ENCODE measurements at places on chromosomes 1 and 21.

GRCh38 chr1:3453891-3454810, at the start of gene ARHGEF16:
ARHGEF16 (plus strand) TSS chr1:3454665; CDS start chr1:3463085, 8,420 bp downstream.
- peak; percentile 52 for DNase-seq

- no peak for DNase-seq
Observed at GRCh38 chr1:29542548-29542947, 306.2 kb downstream of the PTPRU start.

GRCh38 chr1:41455479-41456332, 28.8 kb downstream of the EDN2 start:
- DNase-seq: no peak

GRCh38 chr1:244006961-244007360, 44.1 kb upstream of the ZBTB18 start:
- DNase-seq: no peak

DNA sequence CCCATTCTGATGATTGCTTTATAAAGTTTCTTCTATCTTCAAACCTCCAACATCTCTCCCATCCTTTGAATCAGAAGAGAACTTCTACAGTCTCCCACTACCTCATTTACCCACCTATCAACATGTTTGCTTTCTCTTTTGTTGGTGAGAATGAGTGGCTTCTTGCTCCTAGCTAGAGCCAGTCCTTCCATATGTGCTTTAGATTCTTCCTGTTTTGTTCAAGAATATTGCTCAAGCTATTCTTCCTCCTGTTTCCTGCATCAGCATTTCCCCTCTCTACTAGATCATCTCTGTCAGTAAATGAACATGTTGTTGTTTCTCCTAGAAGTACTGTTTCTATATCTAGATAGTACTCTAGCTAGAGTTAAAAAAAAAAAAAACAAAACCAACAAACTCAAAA, 6.3 kb downstream of the ATF6 start:
- DNase-seq: peak; percentile 41

DNA sequence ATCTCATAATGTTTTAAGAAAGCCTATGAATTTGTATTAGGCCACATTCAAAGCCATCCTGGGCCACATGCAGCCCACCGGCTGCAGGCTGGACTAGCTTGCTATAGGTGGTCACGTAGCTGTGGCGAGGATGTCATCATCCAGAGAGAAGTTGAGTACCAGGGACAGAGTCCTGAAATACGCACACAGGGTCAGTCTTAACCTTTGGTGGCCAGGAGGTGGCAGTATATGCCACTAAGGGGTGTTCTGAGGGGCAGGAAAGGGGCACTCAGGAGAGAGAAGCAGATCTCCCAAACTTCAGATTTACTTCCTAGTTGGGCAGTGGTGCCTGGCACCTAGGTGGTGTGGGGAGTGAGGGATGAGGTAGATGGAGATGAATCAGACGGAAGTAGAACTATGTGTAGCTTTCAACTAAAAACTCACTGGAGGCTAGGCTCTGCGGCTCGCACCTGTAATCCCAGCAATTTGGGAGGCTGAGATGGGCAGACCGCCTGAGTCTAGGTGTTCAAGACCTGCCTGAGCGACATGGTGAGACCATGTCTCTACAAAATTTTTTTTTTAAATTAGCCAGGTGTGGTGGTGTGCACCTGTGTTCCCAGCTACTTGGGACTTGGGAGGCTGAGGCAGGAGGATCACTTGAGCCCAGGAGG, 16.3 kb upstream of the CDK18 start:
- DNase-seq: peak; percentile 81

DNA sequence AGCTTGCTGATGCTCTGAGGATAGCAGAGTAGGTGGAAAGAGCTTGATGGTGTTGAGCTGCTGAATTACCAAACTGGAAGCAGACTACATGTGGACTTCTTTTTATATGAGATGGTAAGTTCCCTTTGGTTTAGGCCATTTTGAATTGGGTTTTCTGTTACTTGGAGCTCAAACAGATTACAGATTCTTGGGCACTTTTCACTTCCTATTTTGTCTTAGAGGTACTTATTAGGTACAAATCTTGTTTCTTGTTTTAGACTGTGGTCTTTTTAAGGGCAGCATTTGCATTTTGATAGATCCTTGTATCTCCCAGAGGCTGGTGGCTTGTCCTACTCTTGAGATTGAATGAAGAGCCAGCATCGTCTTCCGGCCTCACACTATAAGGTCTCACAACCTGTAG, 70.2 kb downstream of the GADD45A start:
- DNase-seq: no peak

DNA sequence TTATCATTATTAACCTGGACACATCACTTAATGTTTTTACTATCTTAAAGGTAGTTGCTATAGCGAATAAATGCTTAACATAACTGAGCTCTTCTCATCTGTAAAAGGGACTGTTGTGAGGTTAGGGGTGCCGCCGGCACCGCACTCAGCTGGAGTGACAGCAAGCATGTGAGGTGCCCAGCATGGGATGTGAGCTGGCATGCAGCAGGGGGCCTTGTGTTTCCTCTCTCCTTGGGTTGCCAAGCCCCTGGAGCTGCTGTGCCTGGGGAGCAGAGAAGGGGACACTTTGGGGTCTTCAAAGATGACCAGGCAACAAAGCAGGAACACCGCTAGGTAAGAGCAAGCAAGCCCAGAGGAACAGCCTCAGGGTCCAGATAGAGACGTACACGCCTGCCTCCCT, 2.1 kb upstream of the ZC3H12A start:
- DNase-seq: no peak

GRCh38 chr1:219038398-219038797, 135.3 kb upstream of the LYPLAL1 start:
- no peak for DNase-seq

DNA sequence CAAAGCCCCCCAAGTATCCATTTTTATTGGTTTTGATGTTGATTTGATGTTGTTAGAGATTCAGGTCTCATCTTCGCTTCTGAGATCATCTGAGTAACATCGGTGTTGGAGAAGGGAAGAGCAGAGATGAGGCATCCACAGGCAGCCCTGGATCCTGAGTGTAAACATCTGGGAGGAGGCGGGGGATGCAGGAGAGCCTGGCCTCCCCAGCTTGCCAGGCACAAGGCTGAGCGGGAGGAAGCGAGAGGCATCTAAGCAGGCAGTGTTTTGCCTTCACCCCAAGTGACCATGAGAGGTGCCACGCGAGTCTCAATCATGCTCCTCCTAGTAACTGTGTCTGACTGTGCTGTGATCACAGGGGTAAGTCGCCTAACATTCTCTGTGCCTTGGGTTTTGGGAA, at the start of gene PROK1:
Gene PROK1 (plus strand): TSS at position 221 of the 400 bp plus-strand sequence. CDS start 68 bp downstream, at position 289.
- DNase-seq: no peak

DNA sequence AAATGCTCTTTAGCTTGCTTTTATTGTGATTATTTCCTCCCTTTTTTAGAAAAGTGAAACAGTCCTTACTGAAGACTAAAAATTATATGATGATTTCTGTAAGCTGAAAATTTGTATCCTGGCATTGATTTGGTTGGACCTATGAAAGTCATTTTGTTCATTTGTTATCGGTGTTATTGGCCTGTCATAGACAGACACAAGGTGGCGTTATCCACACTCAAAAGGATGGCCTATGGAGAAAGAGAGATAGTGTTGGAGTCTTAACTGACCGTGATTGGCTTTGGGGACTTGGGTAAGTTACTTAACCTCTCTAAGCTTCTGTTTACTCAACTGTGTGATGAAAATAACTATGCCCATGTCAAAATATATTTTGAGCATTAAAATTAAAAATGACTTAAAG, 203.6 kb upstream of the CHODL start:
- DNase-seq: peak; percentile 79

GRCh38 chr1:9397047-9397446, 104.4 kb downstream of the SPSB1 start:
- DNase-seq: no peak

GRCh38 chr1:230136453-230137336, 69.7 kb downstream of the GALNT2 start:
- no peak for DNase-seq

DNA sequence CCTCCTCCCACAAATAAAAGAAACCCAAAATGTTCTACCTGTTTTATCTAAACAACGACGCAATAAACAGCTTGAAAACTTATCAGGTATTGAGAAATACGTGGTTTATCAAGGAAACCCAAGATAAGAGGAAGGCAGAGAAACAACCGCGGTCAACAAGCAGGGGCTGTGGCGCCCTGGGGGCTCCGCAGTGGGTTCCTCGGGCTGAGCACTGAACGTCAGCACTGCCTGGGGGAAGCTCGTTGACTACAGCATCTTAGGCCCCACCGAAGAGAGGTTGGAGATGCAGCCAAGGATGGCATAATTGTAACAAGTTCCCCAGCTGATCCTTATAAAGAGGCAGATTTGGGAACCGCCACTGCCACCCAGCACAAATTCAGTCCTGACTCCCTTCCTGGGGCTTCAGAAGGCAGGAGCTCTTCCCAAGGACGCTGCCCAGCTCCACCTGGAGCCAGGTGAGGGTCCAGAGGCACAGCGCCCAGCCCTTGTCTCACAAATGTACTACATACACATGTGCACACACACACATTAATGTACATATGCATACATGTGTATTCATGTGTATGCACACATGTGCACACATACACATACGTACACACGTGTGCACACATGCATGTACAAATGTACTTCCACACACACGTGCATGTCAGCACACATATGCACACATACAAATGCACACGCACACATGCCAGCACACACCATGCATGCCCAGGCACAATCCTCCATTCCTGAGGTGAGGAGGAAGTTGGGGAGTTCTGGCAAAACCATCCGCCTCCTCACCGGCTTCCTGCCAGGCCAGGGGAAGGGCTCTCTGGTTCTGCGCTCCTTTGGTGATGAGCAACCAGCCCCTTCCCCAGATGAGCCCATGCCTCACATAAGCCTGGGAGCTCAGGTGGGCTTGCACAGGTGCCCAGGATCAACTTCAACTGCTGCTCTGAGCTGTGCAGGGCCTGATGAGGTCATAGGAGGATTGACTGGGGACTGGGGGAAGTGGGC, 251.1 kb downstream of the NPHP4 start:
- DNase-seq: peak; percentile 18

- DNase-seq: no peak
Observed at GRCh38 chr1:173354937-173355280, 122.2 kb upstream of the PRDX6 start.

- no peak for DNase-seq
Observed at GRCh38 chr1:176541663-176542062, 78.7 kb downstream of the PAPPA2 start.

DNA sequence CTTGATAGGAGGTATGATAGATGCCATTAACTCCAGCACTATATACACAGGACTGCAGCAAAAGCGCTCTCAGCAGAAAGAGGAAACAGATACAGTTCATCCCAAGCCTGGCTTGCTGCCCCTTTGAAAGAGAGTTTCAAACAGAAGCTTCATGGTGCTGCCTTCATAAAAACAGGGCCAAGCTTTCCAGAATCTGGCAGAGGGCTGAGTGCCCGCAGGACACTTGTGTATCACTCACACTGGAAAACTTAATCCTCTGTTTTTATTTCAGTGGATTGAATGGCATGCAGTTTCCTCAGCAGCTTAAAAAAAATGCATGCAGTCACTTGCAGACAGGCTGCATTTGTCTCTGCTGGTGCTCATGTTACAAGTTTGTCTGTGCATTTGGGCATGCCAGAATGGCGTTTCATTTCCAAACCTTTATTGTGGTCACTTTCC, 40.4 kb downstream of the KCNJ15 start:
- DNase-seq: no peak

DNA sequence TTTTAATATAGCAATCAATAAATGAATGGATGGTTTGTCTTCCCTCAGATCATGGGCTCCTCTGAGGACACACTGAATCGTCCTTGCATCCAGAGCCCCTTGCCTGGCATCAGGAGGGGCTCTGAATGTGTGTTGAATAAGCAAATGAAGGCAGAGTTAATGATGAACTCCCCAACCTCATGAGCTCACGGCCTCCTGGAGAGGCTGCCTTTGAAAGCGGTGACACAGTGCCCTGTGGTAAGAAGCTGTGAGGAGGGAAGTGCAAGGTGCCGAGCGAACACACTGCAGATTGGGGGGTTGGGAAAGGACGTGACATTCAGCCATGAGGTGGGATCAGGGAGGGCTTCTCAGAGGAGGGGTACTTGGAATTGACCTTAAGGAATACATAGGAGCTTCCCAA, 3.2 kb upstream of the PARS2 start:
- no peak for DNase-seq

GRCh38 chr1:90335558-90335957, 340.6 kb downstream of the ZNF326 start:
- DNase-seq: no peak

GRCh38 chr21:42833439-42833815, 45.9 kb downstream of the WDR4 start:
- DNase-seq: peak; percentile 76

GRCh38 chr1:169363046-169363730, 4.4 kb downstream of the NME7 start:
- peak; percentile 32 for DNase-seq

DNA sequence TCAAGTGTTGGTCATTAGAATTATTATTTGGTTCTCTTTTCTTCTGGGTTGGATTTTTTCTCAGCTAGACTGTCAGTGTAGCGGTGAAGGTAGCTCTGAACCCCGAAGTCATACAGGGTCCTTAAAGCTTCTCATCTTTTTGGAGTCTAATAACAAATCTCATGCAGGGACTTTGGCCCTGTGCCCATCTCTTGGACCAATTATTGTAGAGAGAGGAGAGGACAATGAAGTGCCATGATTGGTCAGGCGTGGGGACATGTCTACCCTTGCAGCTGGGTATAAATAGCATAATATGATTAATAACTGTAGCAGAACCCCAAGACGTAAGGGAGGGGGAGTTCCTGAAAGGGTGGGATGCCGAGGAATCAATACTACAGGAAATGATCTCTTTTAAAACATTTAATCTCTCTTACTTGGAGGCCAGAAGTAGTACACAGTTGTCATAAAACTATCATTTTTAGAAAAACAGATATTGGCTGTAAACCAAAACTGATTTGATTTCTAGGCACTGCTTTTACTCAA, 8.8 kb downstream of the MAGI3 start:
- no peak for DNase-seq

DNA sequence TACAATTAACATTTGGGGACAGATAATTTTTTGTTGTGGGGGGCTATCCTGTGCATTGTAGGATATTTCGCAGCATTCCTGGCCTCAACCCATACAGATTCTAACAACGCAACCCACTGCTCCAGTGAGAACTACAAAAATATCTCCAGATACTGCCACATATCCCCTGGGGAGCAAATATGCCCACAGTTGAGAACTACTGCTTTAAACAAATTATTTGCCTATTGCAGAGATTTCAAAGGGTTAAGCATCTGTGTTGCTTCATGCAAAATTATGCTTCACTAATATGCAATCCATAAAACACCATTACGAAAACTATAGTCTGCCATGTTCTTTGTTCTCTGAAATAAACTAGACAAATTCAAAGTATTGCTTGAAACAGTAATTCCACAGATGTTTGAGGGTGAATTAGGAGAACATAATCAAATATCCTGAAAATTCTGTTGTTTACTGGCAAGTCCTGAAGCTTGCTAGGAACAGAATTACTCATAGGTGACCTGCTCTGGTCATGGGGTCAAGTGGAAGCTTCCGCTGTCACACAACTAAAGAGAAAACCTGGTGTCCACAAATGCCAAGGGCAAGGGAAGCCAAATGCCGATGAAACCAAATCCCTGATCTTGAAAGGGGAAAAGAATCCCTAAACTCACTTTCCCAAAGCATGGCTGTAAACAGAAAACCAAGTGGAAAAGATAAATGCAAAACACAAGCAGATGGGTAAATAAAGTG, 149.4 kb downstream of the RERE start:
- no peak for DNase-seq
